ENCODE measurements at places on chromosomes 1 and 21.

- no peak for DNase-seq
Measured at GRCh38 chr1:201493757-201494617, 12.9 kb downstream of the CSRP1 start.

DNA sequence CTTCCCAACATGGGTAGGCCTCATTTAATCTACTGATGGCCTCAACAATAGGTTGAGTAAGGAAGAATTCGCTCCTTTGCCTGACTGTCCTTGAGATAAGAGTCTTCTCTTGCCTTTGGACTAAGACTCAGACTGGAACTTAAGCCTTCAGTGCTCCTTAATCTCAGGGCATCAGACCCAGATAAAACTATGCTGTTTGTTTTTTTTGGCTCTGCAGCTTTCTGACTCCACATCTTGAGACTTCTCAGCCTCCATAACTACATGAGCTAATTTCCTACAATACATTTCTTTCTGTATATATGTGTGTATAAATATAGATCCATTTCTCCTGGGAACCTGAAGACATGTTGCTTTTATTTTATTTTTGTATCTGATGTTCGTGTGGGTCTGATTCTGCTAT is 1470.7 kb upstream of the PRMT6 start:
- DNase-seq = no peak

DNA sequence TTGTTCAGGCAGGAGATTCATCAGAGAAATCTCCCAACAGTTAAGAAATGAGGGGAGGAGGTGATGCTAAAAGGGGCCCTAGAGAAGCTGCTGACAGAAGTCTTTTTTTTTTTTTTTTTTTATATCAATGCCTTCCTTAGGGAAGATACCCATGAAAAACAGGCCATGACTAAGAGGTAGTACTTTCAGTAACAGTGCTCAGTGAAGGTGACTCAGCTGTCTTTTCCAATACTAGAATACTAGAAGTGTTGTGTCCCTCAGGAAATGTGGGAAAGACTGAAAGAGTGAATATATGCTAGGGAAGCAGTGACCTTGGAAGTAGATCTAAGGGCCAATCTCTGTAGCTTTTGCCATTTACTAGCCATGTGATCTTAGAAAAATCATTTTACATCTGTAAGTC is 52.4 kb upstream of the SLFNL1 start:
- no peak for DNase-seq

- DNase-seq = no peak
Measured at GRCh38 chr21:46250146-46250725, 21.7 kb upstream of the LSS start.

DNA sequence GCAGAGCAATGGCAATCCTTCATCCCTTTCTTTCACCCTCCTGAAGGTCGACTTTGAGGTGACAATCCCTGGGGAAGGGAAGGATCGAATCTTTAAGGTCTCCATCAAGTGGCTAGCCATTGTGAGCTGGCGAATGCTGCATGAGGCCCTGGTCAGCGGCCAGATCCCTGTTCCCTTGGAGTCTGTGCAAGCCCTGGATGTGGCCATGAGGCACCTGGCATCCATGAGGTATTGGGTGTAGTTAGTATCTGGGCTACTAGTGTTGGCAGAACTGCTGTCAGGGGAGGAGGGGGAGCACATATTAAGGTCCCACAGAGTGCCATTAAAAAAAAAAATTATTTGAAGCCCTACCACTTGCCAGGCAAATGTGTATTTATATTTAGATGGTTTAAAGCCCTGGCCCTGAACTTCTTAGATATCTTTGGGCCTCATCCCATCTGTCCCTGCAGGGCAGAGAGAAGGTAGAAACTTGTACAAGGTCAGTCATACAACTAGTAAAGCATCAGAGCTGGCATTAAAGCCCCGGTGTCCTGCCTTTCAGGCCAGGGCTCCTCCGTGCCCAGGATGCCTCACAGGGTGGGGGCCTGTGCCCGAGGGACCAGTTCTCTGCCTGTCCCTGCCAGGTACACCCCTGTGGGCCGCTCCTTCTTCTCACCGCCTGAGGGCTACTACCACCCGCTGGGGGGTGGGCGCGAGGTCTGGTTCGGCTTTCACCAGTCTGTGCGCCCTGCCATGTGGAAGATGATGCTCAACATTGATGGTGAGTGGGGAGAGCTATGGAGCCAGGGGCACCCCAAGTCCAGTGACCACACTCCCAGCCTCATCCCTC is 10.3 kb downstream of the AGO1 start:
- no peak for DNase-seq

DNA sequence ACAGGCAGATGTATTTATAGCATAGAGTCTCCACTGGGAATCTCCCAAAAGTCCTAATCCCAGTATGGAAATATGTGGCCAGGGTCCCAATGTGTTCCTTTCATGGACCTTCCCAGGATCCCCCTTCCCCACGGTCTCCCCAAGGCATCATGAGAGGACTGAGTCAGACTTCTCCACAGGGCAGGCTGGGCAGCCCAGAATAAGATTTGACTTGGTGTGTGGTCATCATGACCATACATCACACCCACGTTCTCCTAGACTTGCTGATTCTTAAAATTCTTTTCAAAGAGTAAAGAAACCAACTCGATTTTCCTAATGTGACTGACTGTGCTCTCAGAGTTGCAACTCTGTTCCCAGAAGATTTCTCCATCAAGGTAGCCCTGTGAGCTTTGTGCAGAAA is 93.9 kb upstream of the CD34 start:
- DNase-seq = no peak

- DNase-seq = no peak
Measured at GRCh38 chr1:165328136-165328535, 28.4 kb downstream of the LMX1A start.

DNA sequence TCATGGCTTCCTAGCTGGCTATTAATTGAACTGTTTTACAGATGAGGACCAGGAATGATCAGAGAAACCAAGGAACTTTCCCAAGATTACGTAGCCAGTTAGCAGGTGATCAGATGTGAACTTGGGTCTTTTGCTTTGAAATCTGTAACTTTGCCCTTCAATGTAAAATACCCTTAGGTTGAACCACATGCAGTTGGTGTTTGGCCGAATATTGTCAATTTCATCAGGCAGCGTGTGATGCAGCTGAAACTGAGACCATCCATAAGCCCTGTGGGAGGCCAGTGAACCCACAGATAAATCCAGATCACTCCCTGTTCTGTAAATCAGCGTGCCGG is 150.8 kb downstream of the ETS2 start:
- no peak for DNase-seq

GRCh38 chr1:206955476-206956451 is 9.5 kb upstream of the PIGR start:
- DNase-seq = peak; percentile 37

DNA sequence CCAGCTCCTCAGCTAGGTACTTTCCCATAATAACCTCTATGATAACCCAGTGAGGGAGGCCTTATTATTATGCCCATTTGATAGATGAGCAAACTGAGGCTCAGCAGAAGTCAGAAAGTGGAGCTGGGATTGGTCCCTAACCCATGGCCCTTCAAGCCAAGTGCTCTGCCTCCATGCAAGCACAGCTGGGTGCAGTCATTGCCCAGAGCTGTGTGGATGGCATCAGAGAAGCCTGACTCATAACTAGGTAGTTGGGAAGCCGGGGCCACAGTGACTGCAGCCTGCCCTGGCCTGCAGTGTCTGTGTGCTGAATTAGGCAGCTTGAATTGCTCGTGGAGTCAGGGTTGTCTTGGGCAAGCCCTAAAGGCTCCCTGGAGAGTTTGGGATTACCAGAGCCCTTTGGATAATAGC is 89.9 kb upstream of the SLC2A1 start:
- no peak for DNase-seq

- peak; percentile 91 for DNase-seq
Measured at GRCh38 chr1:156160743-156161171, 7.4 kb downstream of the SEMA4A start.

GRCh38 chr1:239011382-239011781 is 375.0 kb upstream of the CHRM3 start:
- DNase-seq = no peak

DNA sequence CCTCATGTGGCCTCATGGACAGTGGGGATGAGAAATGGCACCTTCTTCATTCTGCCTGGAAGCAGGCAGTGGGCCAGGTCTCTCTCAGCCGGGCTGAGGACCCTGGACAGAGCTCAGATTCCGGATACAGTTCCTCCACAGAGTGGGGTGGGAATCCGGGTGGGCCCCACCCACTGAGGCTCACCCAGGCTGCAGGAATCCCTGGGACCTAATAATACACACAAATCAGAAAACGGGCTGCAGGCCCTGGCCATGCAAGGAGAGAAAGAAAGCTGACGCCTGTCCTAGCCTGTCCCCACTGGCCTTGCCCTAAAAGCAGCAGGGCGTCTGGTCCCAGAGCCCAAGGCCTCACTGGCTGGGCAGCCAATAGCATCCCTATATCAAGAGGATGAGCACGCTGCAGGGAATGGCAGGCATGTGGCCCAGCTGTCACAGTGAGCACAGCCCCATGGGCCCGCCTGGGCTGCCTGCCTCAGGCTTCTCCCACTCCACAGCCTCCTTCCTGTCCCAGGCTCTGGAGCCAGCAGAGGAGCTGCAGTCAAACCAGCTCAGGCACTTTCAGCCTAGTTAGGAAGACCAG is 25.3 kb downstream of the ACTA1 start:
- DNase-seq = no peak

Data from iPS-NIHi11 (cell line).